ENCODE measurements at places on chromosomes 1 and 21.

- no peak for DNase-seq
Observed at GRCh38 chr1:189659731-189660130, 817.9 kb downstream of the BRINP3 start.

- DNase-seq: no peak
Observed at GRCh38 chr1:214476229-214476985, 75.0 kb downstream of the PTPN14 start.

DNA sequence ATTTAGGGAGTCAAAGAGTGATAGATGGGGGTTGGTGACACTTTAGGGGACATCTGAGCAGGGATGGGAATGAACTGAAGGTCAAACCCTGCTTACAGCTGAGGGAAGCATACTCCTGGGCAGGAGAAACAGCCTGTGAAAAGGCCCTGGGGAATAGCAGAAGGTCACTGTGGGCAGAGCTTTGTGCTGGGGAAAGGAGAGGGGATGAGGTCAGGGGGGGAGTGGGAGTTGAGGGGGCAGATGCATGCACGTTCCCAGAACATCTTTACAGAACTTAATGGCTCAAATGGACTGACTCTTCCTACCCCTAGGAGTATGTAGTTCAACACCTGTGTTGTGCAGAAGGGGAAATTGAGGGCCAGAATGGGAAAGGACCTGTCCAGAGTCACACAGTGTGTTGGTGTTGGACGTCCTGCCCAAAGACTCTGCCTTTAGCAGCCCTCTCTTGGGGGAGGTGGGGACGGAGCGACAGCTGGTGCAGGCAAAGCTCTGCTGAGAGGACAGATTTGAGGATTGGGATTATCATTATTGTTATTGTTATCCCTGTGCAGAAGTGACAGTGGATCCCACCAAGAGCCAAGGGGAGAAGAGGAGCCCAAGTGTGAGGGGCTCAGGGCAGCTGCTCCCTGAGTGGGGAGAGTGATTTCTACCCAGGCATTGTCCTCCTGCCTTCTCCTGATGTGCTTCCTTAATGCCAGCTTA lies 116.5 kb downstream of the PTPRU start:
- peak; percentile 79 for DNase-seq

DNA sequence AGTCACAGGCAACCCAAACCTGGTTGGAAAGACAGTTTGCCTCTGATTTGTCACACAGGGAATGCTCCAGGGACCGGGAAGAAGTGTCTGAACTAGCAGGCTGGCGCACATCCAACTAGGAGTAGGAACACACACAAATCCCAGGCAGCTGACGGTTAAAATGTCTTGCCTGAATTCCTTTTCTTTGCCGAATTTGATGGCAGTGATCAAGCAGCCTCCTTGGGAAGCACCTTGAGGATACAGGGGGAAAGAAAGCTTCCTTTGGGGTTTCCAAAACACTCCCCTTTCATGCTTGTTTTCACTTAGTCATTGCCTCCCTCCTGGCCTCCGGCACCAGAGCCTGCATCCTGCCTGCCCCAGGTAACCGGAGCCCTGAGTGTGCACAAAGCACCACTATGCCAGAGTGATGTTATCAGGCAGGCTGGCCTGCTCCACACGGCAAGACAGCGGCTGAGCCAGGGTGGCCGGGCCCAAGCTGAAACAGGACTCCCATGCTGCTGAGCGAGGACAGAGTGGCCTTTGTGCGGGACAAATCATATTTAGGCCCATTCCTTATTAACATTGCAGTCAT lies 193.8 kb downstream of the LMX1A start:
- DNase-seq: no peak

- DNase-seq: no peak
Observed at GRCh38 chr1:11533790-11534787, 55.1 kb downstream of the DISP3 start.

DNA sequence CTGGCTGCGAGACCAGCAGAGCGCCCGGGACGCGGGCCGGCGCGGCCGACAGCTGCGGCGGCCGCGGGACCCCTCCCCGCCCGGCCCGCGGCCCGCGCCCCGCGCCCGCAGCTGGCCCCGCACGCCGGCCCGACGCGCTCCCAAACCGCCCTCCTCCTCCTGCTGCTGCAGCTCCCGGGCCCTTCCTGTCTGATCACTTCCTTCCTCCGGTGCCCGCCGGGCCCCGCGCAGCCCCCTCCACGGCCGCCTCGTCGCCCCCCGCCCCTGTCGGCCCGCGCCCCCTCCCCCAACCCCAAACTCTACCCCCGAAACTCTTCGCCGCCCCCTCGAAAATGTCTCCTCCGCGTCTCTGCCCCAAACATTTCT lies 594 bp downstream of the LUZP1 start:
- DNase-seq: no peak

- no peak for DNase-seq
Observed at GRCh38 chr1:983798-984475, 2.0 kb upstream of the PERM1 start.

DNA sequence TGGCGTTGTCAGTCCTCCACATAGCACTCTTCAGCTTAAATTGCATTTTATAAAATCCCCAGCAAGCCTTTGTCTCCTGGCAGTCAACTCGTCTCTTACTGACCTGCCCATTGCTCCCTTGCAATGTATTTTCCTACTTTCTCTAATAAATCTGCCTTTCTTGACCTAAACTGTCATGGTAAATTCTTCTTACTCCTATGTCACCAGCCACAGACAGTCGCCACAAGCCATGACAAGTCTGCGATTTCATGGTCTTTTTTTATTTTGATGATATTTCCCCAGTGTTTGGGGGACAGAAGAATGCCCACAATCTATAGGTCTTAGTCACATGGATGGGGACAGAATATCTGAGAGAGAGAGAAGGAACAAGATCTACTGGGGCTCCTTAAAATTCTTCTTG lies 8.4 kb downstream of the IFNAR2 start:
- no peak for DNase-seq

DNA sequence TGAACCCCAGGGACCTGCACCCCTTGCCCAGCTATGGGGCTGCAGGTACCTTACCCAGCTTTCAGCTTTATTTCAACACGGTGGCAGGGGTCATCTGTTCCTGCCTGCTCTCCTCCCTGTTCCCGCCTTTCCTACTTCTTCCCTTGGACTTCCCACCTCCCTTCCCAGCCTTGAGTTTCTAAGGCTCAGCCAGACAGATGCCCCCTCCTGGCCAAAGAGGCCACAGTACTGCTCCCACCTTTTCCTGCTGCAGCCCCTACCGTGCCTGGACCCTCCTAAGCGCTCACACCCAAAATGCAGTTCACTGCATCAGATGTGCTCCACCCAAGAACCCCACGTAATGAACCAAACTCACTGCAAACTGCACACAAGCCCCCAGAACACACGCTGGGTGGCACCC lies 7.7 kb downstream of the NOC2L start:
- DNase-seq: no peak

DNA sequence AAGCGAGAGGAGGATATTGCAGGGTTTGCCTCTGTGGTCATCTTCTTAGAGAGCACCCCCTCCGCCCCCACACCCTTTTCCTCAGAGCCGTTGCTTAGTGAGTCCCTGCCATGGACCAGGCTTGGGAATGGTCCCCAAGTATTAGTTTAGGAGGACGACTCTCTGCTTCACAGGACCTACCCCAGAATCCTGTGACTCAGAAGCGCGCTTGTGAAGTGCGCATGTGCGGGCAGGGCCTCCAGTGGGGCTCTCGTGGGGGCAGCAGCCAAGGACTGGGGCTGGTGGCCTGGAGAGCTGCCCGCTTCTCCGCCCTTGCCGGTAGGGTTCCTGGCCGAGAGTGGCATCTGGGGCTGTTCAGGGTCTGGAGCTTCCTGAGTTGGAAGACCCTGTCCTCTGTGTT lies 37.3 kb upstream of the HMGN1 start:
- DNase-seq: no peak

DNA sequence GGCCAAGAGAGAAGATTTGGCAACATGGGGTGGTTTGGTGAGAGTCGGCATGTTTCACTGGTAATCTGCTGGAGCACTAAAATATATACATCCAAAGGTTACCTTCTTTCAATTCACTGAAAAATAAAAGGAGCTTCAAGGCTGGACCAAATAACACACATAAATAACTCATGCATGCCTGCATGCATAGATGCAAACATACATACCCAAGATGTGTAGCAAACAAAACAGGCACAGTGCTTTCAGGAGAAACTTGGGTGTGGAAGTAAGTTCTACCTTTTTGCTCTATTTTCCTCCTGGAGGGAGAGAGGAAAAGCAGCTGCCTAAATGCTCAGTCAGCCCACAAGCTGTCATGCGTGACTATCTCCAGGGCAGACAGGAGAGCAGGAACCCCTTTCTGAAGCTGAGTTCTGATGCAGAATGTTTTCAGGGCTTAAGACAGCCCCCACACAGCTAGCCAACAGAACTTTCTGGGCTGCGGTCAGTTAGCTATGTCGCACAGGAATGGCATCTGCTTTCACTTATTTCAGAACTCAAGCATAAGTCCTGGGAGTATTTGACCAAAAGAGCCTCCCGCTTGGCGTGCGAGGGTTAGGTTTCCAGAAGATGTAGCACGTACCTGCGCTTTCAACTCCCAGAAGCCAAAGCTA lies 166.2 kb downstream of the TOMM20 start:
- no peak for DNase-seq

DNA sequence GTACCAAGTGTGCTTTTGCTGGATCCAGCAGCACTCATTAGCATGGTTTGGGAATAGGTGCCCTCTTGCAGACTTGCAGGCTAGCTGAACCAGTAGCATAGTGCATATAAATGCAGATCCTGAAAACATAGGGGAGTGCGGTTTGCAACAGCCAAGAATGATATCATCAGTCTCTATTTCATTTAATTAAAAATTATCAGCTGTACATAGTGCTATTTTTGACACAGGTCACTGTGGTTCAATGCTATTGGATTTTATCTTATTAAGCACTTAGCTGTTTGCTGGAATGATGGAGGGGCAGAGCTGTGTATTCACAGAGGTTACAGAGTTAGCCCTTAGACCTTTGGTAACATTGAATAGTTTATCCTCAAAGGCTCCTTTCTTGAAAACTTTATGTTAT lies 43.6 kb downstream of the CYYR1 start:
- no peak for DNase-seq

DNA sequence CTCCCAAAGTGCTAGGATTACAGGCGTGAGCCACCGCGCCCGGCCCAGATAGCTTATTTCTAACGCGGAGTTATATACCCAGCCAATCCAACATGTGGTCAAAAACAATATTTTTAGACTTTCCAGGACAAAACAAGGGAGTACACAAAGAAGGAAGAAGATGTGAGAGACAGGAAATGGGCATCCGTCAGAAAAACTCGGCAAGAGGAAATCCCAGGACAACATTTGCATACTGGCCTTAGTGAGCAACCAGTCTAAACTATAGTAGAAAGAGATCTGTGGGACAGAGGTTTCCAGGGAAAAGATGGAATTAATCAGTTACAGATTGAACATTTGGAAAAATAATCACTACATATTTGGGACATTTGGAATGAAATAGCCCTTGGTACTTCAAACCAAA lies 11.4 kb downstream of the ARMH1 start:
- no peak for DNase-seq

DNA sequence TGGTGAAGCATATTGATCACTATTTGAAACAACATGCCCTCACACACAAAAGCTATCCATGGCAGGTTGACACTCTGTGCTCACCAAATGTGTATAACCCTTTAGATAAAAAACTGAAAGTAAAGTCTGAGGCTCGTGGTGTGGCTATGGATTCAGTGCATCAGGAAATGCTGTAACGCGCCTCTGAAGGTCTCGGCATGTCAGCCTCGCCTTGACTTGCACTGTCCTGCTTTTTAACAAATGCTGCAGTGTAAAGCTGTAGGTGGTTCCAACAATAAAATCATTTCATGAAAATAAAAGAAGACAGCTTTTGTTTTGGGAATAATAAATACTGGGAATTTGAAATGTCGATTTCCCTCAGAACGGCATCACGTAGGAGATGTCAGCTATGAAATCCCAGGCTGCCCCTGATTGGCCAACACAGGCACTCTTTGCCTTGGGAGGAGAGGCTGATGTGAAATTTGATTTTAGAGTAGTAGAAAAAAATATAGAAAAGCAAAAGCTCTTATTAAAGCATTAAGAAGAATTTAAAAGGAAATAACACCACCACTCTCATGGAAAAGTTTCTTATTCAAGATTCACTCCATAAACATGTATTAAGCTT lies 168.2 kb downstream of the DSCAM start:
- DNase-seq: no peak

DNA sequence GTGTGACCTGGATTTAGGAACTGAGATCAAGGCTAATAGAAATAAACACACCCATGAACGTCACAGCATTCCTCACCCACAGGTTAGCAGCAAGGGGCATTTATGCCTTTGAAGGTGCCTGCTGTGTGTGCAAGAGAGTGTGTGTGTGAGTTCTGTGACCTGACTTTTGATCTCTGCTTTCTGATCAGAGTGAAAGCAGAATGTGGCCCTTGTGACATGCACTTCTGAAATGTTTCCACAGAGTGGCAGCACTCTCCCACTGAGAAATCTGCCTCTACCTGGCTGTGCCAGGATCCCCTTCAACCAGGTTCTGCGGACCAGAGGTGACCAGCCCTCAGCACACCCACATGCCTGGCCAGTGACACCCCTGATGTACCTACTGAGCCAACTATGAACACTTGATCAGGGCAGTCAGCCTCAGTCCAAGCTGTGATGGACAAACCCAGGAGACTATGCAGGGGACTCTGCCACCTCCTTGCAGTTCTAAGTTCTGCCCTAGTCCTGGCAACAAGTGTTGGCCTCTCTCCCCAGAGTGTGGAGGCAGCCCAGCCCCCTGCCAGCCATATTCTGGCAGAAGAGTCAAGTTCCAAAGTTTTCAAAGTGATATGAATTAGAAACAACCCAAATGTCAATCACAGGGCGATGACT lies 41.0 kb downstream of the RXRG start:
- no peak for DNase-seq

GRCh38 chr1:116496380-116496779 lies 74.4 kb downstream of the CD58 start:
- no peak for DNase-seq
